Pancreas (tissue), 10 donors: ENCODE measurements at places on chromosomes 2 and 18. TPM values are rescaled to one million over a fixed set of nuclear protein-coding genes. Genes with fewer than 3 reads are reported as not detected.

GRCh38 chr2:204691911-204692510, 146.7 kb downstream of the PARD3B start:
- H3K4me3 ChIP-seq: no peak overlapping the region
- H3K4me1 ChIP-seq: peaks cover 5% of the 10 kb centered on the region
- H3K27ac ChIP-seq: no peak overlapping the region
- no peak for DNase-seq

- no peaks in the 10 kb centered on the region for H3K4me1 ChIP-seq
- no peak overlapping the region for H3K4me3 ChIP-seq
- H3K27ac ChIP-seq: no peak overlapping the region
- no peaks in the 10 kb centered on the region for H3K27me3 ChIP-seq
- no peaks in the 10 kb centered on the region for H3K36me3 ChIP-seq
- DNase-seq: no peak
Measured at GRCh38 chr2:20384953-20385352, 34.3 kb upstream of the PUM2 start.

- no peaks in the 10 kb centered on the region for H3K27me3 ChIP-seq
- no peaks in the 10 kb centered on the region for H3K36me3 ChIP-seq
- peaks cover 16% of the 10 kb centered on the region for H3K4me1 ChIP-seq
Measured at GRCh38 chr2:163734881-163735684, 725 bp downstream of the FIGN start.

DNA sequence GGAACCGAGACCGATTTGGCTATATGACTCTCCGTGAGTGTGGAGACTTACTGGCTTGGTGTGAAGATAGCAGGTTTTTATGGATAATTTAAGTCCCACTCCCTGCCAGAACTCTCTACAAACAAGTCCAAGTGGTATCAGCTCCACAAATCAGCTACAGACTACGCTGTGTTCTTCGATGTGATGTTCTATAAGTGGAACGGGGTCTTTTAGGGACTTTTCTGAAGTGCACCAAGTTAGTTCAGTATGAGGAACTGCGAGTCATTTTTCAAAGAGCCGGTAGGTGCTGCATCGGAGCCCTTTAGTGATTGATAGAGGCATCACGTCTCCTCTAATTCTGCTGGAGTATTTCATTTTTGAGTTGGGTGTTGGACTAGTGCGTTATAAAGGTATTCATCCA, 107.1 kb downstream of the TSHZ1 start:
- H3K4me3 ChIP-seq: no peak overlapping the region
- H3K4me1 ChIP-seq: no peaks in the 10 kb centered on the region
- no peaks in the 10 kb centered on the region for H3K27me3 ChIP-seq
- no peak for DNase-seq

- DNase-seq: no peak
- no peaks in the 10 kb centered on the region for H3K36me3 ChIP-seq
- H3K27ac ChIP-seq: no peak overlapping the region
- H3K4me3 ChIP-seq: no peak overlapping the region
Measured at GRCh38 chr2:201730651-201731285, 32.3 kb upstream of the MPP4 start.

GRCh38 chr2:52383541-52383940, 1351.6 kb upstream of the NRXN1 start:
- H3K4me1 ChIP-seq: no peaks in the 10 kb centered on the region
- H3K27me3 ChIP-seq: no peaks in the 10 kb centered on the region
- no peak overlapping the region for H3K4me3 ChIP-seq
- no peaks in the 10 kb centered on the region for H3K36me3 ChIP-seq
- no peak overlapping the region for H3K27ac ChIP-seq

DNA sequence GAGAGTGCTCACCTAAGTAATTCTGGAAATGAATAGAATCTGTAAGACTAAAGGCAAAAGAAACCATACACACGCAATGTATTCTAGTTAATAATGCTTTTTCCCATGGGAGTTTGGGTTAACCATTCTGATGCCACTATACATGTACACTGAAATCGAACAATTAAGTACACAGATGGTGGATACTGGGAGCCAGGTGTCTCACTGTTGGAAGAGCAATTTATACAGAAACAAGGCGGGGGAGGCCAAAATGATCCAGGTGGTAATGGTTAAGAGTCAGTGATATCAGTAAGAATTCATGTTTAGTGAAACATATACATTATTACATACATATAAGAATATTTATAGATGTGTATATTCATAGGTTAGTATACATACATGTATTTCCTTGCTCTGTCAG, 67.2 kb downstream of the TMEM131 start:
- H3K27me3 ChIP-seq: no peaks in the 10 kb centered on the region
- peaks cover 17% of the 10 kb centered on the region for H3K4me1 ChIP-seq
- DNase-seq: no peak
- H3K36me3 ChIP-seq: no peaks in the 10 kb centered on the region

DNA sequence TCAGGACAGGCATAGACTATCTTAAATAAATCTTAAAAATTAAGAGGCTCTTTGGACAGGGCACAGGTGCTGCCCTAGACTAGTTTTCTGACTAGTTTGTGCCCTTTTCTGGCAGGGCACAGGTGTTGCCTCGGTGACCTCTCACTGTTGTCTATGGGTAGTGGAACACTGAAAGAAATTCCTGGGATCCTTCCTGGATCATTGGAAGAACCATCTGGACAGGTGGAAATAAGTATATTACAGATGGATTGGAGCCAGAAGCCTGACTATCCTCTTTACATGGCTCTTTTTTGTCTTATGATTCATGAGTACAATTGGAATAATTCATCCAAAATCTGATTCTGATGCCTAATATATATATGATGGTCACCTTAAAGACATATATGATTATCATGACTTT, 286.6 kb downstream of the RIT2 start:
- H3K27me3 ChIP-seq: no peaks in the 10 kb centered on the region
- no peaks in the 10 kb centered on the region for H3K36me3 ChIP-seq
- H3K4me3 ChIP-seq: no peak overlapping the region

GRCh38 chr2:39488450-39488849, 51.4 kb upstream of the MAP4K3 start:
- DNase-seq: no peak
- no peaks in the 10 kb centered on the region for H3K36me3 ChIP-seq
- no peak overlapping the region for H3K27ac ChIP-seq
- H3K4me3 ChIP-seq: no peak overlapping the region
- H3K27me3 ChIP-seq: no peaks in the 10 kb centered on the region
- peaks cover 18% of the 10 kb centered on the region for H3K4me1 ChIP-seq

DNA sequence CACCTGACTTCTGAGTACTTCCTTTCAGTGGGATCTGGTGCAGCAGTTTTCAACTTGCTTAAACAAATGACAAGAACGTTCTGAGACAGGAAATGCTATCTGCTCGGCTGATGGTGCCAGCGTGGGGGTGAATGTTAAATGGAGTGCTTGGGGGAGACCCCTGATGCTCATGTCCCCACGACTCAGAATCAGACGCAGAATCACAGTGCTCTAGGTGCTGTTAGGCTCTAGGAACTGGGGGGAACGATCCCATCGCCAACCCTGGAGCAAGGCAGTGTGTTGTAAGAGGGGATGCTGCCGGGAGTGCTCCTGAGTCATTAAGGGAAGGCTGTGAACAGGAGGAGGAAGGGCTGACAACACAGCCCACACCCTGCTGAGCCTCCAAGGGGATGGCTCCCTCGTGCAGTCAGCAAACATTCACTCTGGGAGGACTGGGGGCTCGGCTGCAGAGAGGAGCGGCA, 34.1 kb upstream of the KCNF1 start:
- H3K27ac ChIP-seq: no peak overlapping the region
- no peaks in the 10 kb centered on the region for H3K4me1 ChIP-seq
- no peaks in the 10 kb centered on the region for H3K36me3 ChIP-seq
- no peaks in the 10 kb centered on the region for H3K27me3 ChIP-seq
- no peak for DNase-seq

MAB21L4 gene
- 0.14 TPM for total RNA-seq

BOLL gene
- total RNA-seq: not detected

APCDD1 gene
- total RNA-seq: 21.9 TPM

TPRKB gene
- total RNA-seq: 10.4 TPM

OTOF gene
- total RNA-seq: 0.12 TPM

CABYR gene
- 0.67 TPM for total RNA-seq

TANC1 gene
- total RNA-seq: 10.8 TPM
